ENCODE measurements at places on chromosomes 6 and 20.
A peak's percentile ranks its signal among the peaks of the same experiment; 100 is the strongest.

- no peak for DNase-seq
These were observed 100.9 kb downstream of the BMP5 start for GRCh38 chr6:55774286-55775028.

GRCh38 chr6:99151634-99152346 lies 197.7 kb downstream of the FAXC start:
- DNase-seq: peak; percentile 65

- no peak for DNase-seq
These were observed 115.9 kb upstream of the BCLAF1 start for GRCh38 chr6:136405420-136406029.

- no peak for DNase-seq
These were observed 33.1 kb upstream of the UBR2 start for GRCh38 chr6:42530751-42531150.

DNA sequence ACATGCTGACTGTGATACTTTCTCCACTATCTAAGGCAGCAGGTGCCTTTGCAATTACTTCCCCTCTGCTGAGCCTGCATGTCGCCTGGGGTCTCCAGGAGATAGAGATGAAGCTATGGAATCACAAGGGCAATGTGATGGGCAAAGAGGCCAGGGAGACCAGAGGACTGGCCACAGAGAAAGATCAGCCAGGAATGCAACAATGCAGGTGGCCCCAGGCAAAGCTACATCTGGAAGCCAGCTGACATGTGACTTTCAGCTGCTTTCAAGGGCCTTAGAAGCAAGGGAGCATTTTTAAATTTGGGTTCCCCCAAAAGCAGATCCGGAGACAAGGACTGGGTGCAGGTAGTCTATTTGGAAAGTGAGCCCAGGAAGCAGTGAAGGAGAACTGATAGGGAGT lies 107.9 kb upstream of the SRSF6 start:
- no peak for DNase-seq

DNA sequence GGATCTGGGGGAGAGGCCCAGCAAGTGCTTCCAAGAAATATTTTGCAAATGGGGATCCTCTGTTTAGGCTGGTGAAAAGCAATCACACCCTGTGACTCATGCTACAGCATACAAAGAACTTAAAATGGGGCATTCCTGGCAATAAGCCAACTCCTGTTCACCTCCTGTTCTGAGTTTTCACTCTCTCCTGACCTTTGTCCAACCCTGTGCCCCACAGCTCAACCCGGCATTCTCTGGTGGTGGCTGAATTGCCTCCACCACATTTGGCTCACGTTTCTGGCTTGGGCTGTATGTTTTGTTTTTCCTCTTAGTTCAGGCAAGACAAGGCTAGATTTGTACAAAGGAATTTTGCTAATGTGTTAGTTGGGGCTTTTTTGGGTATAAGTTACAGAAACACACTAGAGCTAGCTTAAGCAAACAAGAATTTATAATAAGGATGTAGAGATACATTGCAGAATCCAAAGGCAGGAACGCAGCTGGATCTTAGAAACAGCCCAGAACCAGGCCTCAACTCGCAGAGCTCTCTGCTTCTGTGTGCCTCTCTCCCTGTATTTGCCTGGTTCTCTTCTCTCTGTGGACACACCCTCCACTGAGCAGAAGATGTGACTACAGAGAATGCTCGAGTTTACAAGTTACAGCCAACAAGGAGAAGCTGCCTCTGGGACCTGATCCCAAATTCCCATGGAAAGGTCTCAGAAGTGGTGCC lies 9.4 kb downstream of the ABCC10 start:
- no peak for DNase-seq

DNA sequence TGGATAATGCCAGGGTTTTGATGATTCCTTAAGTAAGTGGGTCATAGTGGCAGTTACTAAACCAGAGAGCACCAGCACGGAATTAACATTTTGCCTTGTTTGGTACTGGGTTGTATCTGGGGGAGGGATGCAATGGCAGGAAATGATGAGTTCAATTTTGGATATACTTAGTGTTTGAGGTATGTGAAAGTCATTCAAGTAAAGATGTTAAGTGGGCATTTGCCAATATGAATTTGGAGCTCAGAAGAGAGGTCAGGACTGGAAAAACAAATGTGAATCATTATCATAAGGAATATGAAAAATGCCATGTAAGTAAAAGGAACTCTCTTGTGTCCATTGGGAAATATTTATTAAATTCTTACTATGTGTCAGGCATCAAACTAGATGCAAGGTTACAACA lies 6.2 kb downstream of the PXT1 start:
- no peak for DNase-seq

DNA sequence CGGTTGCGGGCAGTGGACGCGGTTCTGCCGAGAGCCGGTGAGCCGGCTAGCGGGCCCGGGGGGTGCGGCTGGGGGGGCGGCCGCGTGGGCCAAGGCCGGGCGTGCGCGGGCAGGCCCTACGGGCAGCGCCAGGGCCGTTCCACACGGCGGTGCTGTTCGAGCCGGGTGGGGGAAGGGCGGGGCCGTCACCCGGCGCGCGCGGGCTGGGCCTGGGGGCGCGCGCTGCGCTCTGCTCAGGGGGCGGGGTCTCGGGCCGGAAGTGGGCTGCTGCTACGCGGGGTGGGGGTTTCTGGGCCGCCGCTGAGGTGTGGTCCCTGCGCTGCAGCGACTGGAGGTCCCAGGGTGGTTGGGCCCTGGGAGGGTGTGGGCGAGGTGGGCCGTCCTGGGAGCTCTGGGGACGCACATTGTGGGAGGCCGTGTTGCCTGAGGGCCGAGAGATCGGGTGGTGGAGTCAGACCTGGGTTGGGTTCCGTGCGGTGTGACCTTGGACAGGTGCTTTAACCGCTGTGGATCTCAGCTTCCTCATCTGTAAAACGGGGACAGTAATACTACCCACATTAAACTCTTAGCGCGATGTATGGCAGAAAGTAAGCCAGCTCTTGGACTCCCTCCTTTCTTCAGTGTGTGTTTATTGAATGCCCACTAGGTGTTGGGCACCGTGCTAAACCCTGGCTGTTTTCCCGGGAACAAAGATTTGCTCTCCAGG lies 391 bp downstream of the MAPRE1 start:
- peak; percentile 64 for DNase-seq

DNA sequence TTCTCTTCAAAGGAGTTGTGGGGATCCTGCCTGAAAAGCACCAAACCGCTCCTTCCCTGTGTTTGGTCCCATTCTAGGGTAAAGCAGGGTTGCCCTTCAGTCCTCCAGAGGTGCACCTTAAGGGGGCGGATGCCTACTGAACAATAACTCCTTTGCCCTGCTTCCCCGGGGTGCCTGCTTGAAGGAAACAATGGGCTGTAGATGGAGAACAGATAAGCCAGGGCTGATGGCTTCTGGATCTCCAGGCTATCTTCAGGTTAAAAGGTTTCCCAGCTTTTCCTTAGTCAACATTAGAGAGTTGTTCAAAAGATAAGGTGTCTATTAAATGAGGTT lies 5.4 kb upstream of the PRDM1 start:
- no peak for DNase-seq

DNA sequence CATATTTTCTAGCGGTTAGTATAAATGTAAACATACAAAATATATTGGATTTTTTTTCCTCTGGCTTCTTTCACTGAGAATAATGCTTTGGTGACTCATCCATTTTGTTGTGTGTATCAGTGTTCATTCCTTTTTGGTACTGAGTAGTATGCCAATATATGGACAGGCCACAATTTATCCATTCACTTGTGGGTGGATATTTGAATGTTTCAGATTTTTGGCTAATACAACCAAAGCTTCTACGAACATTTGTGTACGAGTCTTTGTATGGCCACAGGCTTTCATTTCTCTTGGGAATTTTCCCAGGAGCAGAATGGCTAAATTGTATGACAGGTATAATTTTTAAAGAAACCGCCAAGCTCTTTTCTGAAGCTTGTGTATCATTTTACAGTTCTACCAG lies 677.5 kb downstream of the HDGFL1 start:
- no peak for DNase-seq

GRCh38 chr6:41958022-41958856 lies 16.6 kb upstream of the CCND3 start:
- DNase-seq: no peak
